ENCODE measurements at places on chromosomes 2 and 18.
A peak's percentile ranks its signal among the peaks of the same experiment; 100 is the strongest.

DNA sequence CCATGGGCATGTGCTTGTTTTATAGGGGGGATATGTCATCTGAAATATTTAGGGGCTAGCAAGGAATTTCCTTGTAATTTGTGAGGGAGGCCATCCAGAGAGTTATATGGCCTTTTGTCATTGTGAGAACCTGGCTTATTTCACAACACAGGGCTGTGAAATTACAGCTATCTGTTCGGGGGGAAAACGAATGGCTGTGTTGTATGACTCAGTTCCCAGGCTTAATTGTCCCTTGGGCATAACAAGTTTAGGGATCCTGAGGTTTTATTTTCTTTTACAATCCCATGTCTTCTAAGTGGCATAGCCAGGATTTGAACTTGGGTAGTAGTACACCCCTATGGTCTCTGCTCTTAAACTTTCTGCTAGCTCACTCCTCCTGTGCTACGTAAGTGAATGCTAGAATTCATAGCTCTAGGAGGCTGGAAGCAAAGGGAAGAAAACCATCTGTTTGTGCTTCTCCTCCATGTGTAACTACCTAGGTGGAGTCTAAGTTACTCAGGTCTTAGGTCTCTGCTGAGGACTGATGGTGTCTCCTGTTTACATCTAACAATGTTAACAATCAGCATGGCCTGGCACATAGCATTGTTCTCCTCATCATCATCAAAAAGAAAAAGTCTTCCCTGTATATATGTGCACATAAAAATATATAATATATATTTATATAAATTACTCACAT, 53.8 kb downstream of the SKA1 start:
- DNase-seq = no peak

DNA sequence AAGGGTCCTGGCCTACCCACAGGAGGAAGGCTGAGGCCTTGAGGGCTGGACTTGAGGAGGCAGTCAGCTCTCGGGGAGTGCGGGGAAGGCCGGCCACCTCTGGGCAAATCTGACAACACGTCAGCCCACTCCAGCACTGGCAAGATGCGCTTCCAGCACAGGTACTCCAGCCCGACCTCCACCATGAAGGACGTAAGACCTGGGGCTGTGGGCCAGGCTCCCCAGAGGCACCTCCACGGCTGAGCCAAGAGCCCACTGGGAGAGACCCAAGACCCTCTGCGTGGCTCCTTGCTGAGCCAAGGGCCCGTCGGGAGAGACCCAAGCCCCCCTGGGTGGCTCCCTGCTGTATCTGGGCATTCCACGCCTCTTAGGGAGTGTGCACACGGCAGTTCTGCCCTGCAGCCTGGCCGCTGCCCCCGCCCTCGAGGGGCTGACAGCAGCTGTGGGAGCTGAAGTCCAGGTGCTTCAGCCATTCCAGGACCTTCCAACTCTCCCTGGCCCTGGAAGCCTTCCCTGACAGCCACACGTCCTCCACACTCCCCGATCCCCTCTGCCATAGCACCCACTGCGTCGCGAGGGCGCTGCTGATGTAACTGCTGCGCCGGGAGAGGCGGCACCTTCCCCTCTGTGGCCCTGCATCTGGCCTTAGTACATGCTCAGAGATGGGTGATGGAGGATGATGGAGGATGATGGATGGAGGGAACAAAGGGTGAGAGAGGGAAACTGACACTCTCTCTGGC, 50.2 kb downstream of the BIN1 start:
- no peak for DNase-seq

GRCh38 chr2:95022309-95023221, 2.9 kb upstream of the MAL start:
- peak; percentile 67 for DNase-seq

DNA sequence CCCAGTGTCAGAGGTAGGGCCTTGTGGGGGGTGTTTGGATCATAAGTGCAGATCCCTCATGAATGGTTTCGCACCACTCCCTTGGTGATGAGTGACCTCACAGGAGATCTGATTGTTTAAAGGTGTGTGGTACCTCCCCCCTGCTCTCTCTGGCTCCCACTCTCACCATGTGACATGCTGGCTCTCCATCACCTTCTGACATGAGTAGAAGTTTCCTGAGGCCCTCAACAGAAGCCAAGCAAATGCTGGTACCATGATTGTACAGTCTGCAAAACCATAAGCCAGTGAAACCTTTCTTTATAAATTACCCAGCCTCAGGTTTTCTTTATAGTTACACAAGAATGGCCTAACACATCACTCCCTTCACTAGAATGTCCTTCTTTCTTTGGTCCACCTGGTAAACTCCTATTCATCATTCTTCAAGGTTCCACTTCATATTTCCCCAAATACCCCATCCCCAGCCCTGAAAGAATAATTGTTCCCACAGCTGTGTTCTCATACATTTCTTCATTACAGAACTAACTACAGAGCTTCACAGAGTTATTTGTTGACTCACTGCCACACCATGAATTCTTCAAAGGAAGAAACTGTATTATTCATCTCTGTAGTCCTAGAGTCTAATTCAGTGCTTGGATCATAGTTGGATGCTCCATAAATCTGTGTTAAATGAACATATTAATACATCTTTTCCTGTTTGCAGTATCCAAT, 81.2 kb upstream of the STK17B start:
- no peak for DNase-seq

DNA sequence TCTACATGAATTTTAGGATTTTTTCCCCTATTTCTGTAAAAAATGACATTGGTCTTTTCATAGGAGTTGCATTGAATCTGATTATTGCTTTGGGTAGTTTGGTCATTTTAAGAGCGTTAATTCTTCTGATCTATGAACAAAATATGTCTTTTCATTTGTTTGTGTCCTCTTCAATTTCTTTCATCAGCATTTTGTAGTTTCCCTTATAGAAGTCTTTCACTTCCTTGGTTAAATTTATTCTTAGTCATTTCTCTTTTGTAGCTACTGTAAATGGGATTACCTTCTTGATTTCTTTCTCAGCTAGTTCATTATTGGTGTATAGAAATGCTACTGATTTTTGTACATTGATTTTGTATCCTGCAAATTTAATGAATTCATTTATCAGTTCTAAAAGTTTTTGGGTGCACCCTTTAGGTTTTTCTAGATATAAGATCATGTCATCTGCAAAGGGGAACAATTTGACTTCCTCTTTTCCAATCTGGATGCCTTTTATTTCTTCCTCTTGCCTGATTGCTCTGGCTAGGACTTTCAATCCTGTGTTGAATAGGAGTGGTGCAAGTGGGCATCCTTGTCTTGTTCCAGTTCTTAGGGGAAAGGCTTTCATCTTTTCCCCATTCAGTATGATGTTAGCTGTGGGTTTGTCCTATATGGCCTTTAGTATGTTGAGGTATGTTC, 36.6 kb upstream of the AAK1 start:
- DNase-seq = peak; percentile 63

DNA sequence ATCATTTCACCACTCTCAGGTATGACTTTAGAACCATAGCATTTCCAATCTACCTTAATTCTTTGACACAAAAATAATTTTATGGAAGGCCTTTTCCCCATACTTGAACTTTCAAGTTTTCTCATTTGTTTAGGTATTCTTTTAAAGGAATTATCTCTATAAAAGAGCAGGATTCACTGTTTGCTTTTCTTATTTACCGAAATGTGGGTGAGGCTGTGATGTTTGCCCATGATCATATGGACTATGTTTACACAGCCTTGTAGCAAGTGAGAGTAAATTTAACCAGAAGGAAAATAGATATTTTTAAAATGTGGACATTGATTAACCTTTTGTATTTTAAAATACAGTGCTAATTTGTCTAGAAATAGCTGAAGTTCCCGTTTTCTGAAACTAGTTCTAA, 26.3 kb downstream of the CAB39 start:
- no peak for DNase-seq

DNA sequence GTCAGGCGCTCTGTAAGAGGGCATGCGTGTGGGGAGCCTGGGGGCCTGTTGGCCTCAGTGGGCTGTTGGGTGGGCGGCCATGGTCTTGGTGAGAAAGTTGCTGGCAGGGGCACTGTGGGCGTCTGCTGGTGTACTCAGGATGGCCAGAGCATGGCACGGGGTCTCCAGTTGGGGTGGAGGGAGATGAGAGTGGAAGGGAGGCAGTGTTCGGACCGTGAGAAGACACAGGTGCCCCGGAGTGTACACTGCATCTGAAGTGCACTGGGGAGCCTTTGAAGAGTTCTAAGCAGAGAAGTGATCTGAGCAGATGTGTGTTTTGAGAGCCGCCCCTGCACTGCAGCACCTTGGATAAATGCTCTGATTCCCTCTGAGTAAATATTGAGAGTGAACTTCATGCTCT, 150.8 kb downstream of the LDLRAD4 start:
- no peak for DNase-seq

GRCh38 chr2:26477126-26477910, 606 bp downstream of the OTOF start:
- DNase-seq = no peak
